ENCODE measurements at places on chromosomes 7 and 10.

DNA sequence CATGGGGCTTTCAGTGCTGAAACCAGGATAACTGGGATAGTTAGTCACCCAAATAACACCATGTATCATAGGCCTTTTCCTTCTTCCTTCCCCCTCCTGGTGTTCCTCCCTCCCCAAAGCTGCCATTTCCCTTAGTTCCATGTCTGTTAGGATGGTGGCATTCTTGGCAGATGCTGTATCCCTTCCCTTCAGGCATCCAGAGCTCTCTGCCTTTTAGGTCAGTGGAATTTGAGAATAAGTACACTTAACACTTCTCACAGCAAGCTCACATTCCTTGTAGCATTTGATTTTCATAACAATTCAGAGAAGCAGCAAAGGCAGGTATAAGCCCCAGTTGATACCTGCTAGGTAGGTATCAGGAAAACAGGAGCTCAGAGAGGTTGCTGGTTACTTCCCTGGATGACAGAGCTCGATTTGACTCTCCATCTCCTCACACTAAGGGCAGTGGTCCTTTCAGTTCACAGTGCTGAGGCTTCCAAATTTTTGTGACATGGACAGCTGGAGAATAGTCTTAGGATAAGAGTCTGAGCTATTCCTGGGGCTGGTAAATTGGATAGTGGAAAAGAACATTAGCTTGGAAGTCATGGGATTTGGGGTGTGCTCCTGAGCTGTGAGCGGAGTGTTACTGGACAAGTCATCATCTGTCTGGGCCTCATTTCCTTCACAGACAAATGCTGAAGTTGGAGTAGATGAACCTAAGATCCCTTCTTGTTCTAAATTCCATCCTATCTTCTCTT, 108.7 kb upstream of the RHOBTB1 start:
- no peak for DNase-seq

DNA sequence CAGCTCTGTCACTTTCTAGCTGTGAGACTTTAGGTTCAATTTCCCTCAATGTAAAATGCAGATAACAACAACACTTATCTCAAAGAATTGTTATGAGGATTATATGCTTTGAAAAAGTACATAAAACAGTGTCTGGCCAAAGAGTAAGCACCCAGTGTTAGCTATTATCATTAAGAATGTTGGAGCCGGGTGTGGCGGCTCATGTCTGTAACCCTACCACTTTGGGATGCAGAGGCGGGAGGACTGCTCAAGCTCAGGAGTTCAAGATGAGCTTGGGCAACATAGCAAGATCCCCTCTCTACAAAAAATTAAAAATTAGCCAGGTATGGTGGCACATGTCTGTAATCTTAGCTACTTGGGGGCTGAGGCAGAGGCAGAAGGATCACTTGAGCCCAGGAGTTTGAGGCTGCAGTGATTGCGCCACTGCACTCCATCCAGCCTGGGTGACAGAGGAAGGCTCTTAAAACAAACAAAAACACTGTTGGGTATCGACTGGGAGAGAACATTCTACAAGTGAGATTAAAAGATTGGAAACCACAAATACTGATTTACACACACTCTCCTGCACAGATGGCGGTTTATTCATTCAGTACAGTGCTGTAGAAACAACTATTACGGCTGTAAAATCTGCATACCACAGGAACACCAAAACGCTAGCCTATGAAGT, 107.3 kb downstream of the PROSER2 start:
- no peak for DNase-seq

GRCh38 chr10:78290131-78290750, 256.6 kb downstream of the RPS24 start:
- no peak for DNase-seq

DNA sequence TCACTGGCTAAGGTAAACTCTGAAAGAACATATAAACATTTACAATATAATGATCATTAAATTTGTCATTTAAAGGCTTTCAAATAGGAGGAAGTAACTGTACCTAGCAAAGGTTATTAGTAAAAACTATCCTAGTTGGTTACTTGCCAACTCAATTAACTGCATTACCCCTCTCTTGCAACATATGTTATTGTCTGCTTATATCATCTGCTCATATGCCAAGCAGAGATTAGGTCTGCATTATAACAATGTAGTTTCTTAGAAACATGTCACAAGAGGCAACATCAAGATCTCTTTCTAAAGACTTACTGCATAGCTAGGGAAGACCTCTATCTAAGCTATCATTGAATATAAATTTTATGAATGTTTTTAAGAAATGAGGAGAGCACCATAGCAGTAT, 132.5 kb downstream of the RELN start:
- DNase-seq: no peak

DNA sequence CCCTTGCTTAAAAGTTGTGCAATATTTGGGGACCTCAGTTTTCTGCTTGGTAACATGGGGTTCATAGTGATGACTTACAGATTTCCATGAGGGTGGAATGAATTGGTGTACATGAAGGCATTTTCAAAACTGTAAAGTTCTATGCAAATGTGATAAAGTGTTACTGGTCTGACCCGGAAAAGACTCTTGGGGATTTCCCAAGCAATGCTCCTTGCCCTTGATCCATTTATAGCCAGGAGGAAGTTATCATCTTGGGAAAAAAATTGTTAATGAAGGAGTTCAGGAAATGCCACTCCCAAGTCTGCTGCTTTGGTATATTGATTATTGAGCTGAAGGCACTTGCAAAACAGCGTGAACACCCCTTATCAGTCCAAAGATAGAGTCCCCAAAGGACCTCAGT, 96.3 kb upstream of the ZPBP start:
- no peak for DNase-seq

Measured in stimulated activated CD8-positive, alpha-beta memory T cell treated with anti-CD3 and anti-CD28 coated beads, Interleukin-2, amount 100 ng/mL, for 1 hour (primary cell).